Natural killer cell (primary cell): ENCODE measurements at places on chromosomes 1 and 21. TPM values are rescaled to one million over a fixed set of nuclear protein-coding genes. Genes with fewer than 3 reads are reported as not detected.
A peak's percentile ranks its signal among the peaks of the same experiment; 100 is the strongest.

SLC16A4 gene
- 0.40 TPM for total RNA-seq

FAM229A gene
- 23.5 TPM for total RNA-seq

ENTREP3 gene
- total RNA-seq: 8.9 TPM

F3 gene
- total RNA-seq: 2.5 TPM

DNA sequence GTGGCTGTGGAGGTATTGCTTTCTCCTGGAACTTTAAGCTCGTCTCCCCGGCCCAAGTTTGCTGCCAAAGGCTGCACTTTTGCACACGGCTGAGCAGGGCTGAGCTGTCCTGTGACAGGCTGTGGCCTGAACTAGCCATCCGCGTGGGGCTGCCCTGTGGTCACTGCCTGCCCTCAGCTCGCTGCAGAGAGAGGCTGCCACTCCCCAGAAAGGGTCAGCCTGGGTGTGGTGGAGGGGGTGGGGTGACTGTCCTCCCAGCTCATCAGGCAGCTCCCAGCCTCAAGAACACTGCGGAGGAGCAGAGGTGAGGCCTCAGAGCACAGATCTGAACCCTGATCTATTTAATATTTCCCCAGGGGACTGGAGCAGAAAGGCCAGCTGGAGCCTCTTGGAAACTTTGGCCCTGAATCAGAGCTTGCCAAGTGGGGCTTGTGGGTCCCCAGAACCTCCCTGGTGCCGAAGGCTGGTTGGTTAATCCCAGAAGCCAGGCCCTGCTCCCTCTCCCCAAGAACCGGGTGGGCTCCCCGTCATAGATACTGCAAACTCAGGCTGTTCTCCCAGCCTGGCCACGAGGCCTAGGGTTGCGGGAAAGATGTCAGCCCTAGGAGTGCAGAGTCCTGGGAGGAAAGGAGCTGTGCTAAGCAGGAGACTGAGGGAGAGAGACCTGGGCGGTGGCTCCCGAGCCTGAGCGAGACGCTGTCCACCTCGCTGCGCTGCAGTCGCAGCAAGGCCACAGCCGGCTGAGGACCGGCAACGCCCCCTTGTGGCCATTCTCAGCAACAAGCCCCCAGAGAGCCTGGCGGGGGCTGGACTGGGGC lies 125.1 kb upstream of the IPO9 start:
- peak; percentile 37 for DNase-seq

DNA sequence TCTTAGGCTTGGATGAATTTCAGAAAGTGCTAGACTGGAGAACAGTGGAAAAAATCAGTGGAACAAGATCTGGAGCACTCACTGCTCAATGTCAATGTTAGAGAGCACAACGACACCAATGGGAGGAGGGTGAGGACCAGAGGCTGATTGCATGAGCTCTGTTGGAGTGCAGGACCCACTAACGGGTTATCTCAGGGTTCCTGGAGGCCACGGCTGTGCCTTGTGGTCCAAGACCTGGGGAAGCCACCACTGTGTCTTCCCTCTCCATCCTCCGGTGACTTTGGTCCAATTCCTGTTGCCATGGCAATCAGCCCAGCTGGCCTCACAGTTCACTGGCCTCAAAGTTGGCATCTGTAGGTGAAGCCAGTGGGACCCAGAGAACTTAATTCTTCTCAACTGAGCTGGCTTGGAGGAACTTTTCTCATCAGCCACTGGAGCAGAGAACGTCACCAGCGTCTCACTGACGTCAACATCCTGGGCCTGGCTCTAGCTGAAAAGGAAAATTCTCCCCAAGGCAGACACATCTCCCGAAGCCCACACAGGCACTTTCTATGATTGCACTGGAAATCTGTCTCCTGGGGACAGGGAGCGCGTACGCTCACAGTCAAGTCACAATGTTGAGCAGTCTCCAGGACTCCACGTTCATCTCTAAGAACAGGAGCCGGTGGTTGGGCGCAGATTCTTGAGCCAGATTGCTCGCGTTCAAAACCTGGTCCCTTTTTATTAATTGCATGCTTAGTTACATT lies 21.9 kb upstream of the GPR157 start:
- DNase-seq: no peak

GRCh38 chr1:46218443-46218842 lies 15.3 kb downstream of the LURAP1 start:
- no peak for DNase-seq
